ENCODE measurements at places on chromosomes 1 and 21.

- no peak for DNase-seq
Observed at GRCh38 chr1:42429603-42430002, 26.2 kb downstream of the ZMYND12 start.

DNA sequence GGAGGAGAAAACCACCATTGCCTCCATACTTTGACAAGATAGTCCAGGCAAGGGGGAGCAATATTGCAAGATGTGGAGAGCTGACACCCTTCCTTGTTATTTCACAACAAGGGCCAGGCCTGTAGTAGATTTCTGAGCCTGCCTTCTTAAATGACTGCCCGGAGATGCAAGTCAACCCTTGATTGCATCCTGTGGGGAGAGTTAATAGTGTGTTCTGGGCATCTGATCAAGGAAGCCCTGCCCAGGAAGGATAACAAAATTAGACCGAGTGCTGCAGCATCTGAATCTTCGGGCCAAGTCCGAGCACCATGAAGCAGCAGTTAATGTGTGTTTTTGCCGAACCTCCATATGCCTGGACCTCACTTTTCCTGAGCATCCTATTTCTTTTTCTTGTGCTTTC lies 382.3 kb downstream of the PRDM2 start:
- no peak for DNase-seq

DNA sequence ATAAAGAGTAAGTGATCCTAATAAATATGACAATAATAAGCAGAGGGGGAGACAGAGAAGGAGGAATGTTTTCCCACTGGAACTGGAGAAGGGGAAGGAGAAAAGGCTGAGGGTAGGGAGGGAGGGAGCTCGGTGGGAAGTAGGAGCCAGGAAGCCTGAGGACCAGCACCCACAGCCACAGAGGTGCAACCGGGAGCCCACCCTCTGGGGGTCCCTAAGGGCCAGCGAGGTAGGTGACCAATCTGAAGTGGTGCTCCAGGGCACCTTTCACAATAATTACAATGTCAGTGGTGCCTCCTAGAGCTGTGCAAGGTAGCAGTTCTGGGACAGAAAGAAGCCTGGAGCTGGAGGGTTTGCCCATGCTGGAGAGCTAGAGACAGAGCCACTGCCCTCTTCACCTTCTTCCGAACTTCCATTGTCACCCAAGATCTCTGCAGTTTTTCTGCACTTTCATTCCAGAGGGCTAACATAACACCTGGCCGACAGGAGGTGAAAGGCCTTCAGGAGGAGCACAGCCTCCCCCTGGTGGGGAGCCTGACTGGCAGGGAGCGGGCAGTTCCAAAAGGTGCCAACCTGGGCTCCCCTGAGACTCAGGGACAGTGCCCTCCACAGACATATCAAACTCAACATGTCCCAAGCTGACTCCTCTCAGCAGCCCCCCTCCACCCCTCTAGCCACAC lies 4.1 kb upstream of the AHCYL1 start:
- no peak for DNase-seq

DNA sequence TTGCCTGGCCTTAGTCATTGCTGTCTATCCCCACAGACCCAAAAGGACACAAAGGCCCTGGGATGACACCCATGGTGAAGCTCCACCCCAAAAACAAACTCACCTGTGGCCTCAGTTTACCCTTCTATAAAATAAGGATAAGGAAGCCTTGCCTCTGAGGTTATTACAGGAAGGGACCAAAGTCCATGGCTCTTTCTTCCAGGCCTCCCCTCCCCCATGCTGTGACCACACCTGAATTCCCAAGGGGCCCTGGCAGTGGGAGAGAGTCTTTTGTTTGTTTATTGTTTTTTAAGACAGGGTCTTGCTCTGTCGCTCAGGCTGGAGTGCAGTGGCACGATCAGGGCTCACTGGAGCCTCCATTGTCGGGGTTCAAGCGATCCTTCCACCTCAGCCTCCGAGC lies 10.5 kb upstream of the TNFRSF25 start:
- DNase-seq = no peak

DNA sequence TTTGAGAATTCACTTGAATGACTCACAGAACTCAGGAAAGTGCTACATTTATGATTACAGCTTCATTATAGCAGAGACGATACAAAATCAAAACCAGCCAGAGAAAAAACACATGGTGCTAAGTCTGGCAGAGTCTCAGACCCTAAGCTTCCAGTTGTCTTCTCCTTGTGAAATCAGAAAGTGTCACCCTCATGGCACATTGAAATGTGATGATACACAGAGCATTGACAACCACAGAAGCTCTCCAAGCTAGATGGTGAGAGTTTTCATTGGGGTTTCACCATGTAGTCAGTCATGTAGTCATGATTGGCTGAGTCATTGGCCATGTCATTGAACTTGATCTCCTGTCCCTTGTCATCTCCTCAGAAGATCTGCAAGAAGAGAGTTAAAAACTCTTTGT lies 526.6 kb downstream of the MRPL39 start:
- no peak for DNase-seq

GRCh38 chr1:27133991-27134390 lies 20.9 kb downstream of the SLC9A1 start:
- DNase-seq = no peak

- no peak for DNase-seq
Observed at GRCh38 chr1:231938711-231939110, 312.1 kb downstream of the DISC1 start.

DNA sequence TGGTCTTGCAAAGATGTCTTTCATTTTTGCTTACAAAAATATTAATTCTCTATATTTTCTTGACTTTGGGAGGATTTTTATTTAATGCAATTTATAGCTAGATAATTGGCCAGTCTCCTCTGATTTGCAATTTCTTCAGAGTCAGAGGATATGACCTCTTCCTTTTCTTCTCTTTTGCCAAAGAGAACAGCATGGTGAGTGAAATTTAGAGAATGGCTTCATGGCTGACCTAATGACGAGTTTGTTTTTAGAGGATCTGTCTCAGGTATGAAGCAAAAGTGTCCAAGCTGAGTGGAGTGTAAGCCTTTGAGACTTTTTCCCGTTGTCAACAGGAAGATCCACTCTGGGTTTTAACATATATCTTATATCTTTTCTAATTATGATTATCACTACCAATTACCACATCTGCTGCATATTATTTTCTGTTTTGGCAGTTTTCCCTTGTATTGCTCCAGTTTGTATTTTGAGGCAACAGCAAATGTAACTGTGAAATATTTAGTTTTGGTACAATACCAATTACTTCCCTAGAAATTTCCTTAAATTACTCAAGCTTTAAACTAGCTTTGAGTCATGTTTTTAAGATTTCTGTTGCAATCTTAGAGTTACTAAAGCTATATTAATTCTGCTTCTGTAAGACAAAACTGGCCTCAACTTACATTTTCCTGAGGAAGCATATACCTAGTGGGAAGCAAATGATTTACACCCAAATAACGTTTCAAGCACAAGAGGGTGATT lies 332.8 kb upstream of the ZRANB2 start:
- DNase-seq = no peak

GRCh38 chr1:56473582-56474270 lies 105.6 kb downstream of the PLPP3 start:
- no peak for DNase-seq

DNA sequence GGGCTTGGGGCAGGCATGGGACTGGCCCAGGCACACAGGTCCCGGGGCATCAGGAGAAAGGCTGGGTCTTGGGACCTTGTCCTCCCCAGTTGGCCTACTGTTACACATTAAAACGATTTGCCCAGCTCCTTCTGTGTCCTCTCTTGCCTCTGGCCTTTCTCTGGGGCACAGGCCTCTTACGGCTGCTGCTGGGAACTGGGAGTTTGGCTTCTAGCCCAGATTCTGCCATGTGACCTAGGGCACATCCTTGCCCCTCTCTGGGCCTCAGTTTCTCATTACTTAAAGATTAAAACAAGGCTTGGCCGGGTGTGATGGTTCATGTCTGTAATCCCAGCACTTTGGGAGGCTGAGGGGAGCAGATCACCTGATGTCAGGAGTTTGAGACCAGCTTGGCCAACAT lies 14.0 kb downstream of the KDF1 start:
- no peak for DNase-seq

DNA sequence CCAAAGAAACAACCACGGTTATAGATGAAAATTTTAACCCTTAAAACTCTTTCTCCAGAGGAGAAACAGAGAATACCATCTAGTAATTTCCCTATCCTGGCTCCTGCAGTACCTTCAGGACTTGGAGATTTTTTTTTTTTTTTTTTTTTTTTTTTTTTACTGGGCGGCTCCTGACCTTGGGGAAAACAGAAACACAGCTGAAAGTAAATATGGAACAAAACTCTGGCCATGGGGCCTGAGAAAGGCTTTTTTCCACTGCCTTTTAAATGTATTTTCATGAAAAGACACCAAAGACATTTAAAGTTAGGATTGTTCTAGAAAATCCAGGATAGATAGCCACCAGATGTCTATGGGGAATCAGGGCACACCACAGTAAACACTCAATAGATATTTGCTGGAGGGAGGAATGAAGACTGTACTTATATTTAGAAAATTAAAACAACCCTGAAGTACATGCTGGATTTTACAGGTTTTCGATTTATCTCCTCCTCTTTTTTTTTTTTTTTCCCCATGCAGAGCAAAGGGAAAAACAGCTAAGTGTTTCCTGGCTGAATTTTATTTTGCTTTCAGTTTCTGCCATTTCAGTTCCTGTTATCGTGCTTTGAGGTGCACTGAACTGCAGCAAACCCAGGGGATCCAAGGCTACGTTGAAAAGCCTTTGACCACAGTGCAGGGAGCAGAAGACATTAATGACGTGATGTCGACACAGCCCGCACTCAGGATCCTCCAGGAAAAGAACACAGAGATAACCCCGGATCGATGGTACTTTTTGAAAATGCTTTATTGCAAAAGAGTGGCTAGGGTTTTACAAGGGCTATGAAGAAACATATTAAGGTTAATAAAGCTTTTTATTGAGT lies 35.7 kb upstream of the CNN3 start:
- DNase-seq = peak; percentile 0

GRCh38 chr1:22930240-22930912 lies 42.3 kb downstream of the LACTBL1 start:
- DNase-seq = peak; percentile 5

DNA sequence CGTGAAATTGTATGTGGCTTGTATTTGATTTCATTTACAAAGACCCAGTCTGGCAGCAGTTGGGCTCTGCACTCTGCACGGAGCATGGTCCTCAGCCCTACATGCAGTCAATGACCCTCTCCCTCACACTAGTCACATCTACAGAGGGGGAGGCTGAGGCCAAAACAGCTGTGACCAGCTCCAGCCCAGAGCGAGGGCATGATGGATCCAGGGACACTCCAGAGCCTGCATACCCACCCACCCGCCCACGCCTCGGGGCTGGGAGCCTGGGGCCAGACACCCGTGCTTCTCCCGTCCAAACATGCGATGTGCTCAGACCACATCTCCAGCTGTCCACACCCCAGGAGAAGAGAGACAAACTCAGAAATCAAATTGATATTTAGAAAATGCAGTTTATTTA lies 14.0 kb upstream of the PRDM16 start:
- DNase-seq = no peak

GRCh38 chr1:17434016-17434415 lies 5.5 kb downstream of the RCC2 start:
- no peak for DNase-seq

DNA sequence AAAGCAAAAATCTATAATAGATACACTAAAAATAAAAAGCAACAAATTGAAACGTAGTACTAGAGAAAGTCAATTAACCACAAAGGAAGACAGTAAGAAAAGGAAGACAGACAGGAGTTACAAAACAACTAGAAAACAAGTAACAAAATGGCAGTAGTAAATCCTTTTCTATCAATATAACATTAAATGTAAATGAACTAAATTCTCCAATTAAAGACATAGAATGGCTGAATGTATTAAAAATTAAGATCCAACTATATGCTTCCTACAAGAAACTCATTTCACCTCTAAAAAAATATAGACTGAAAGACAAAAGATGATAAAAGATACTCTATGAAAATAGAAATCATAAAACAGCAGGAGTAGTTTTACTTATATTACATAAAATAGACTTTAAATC lies 79.1 kb downstream of the CTH start:
- no peak for DNase-seq

- DNase-seq = no peak
Observed at GRCh38 chr1:85836736-85837135, 128.5 kb upstream of the ZNHIT6 start.

GRCh38 chr1:71464016-71464415 lies 383.2 kb upstream of the ZRANB2 start:
- DNase-seq = no peak

GRCh38 chr1:231508497-231508896 lies 20.0 kb upstream of the TSNAX start:
- no peak for DNase-seq

GRCh38 chr1:11680270-11681070 lies 478 bp downstream of the MAD2L2 start:
- DNase-seq = no peak

- no peak for DNase-seq
Observed at GRCh38 chr1:75789988-75790387, 3.9 kb downstream of the RABGGTB start.

DNA sequence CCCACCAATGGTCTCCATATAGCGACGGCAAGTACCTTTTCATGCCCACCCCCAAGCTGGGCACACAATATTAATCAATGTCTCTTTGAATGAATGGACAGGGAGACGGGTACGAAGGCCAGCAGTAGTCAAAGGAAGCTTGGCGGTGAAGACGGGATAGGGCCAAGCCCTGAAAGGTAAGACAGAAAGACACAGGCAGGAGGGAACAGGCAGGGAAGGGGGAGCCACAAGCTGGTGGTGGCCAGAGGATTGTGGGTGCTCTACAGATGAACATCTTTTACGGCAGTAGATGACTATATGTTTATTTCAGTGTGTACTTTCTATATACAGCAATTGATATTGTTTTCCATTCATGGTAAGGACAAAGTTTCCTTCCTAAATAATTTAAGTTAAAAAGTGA lies 16.3 kb downstream of the CAPZB start:
- DNase-seq = no peak

DNA sequence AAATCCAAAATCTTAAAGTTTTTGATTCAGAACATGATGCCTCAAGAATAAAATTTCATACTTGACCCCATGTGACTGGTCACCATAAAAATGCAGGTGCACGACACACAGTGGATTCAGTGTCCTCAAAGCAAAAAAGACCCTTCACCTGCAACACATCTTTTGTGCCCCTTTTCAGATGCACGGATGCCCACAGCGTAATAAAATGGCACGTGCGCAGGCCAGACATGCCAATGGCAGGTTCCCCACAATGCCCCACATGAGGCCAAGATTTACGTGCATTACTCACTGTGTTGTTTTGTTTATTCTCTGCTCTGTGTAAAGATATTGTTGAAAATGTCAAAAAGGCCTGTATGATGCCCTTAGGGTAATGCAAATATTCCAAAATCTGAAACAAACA lies 9.3 kb downstream of the KCNA10 start:
- no peak for DNase-seq

- DNase-seq = no peak
Observed at GRCh38 chr1:156959414-156959813, 39.0 kb downstream of the LRRC71 start.

GRCh38 chr1:157359314-157360022 lies 192.8 kb downstream of the FCRL5 start:
- DNase-seq = no peak

DNA sequence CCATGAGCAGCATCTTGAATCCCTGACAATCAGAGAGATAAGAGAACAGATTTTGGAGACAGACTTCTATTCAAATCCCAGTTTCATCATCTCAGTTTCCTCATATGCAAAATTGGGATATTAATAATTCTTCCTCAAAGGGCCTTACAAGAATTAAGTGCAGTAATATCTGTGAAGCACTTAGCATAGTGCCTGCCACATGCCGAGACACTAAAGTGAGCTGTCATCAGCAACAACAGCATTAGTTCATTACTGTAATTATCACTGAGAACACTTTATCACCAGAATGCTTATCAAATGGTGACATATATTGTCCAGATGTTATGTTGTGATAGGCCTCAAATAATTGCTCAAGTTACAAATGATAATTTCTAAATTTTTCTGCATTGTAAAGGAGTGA lies 922 bp upstream of the FCRLB start:
- DNase-seq = no peak

Data from stimulated activated CD4-positive, alpha-beta T cell treated with anti-CD3 and anti-CD28 coated beads, TNF-alpha, amount 100 ng/mL, for 1 hour (primary cell).